ENCODE measurements at places on chromosomes 2 and 18.

DNA sequence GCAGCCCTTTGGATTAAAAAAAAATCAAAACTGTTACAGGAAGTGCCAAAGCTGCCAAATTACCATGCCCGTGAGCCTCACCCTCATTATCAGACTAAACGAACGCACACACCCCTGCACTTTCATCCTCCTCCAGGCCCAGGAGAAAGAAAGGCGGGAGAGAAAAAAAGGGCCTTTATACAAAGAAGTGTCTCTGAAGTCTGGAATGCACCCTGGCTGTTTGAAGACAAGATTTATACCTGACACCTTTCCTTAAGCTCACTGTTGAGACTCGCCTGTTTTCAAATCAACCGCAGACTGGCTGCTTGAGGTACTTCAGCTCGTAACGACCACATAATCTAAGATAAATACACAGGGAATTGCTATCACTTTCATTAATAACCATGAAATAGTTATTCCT lies 31.0 kb downstream of the EDAR start:
- no peak for DNase-seq

DNA sequence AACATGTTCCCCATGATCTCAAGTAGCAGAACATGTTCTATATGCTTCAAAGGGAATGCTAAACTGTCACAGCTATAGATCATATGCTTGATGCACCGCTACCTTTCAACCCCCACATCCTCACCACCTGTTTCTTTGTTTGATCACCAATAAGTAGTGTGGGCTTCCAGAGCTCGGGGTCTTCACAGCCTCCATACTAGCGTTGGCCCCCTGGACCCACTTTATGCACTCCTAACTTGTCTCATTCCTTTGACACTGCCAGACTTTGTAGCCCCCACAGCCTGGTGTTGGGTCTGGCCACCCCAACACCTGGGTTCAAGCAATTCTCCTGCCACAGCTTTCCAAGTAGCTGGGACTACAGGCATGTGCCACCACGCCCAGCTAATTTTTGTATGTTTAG lies 11.6 kb upstream of the RBM44 start:
- DNase-seq: no peak

GRCh38 chr2:19988600-19988999 lies 1.3 kb downstream of the WDR35 start:
- DNase-seq: no peak

DNA sequence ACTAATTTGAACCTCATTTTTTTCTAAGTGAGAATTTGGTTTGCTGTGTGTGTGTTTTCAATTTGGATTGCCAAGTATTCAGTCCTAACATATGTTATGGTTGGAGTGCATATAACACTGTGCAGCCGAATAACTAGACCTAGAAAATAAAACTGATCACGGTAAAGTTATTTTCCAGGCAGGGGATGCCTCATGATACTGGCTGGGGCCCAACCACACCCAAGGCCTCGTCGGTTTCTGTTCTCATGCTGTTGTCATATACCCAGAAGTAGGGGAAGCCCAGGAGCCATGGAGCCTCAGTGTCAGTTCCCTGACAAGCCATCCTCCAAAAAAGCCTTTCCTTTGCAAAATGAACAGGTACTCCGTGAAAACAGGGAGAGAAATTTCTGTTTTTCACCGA lies 160.2 kb downstream of the GBX2 start:
- DNase-seq: no peak

GRCh38 chr2:110888411-110888810 lies 156.0 kb downstream of the ACOXL start:
- DNase-seq: no peak

DNA sequence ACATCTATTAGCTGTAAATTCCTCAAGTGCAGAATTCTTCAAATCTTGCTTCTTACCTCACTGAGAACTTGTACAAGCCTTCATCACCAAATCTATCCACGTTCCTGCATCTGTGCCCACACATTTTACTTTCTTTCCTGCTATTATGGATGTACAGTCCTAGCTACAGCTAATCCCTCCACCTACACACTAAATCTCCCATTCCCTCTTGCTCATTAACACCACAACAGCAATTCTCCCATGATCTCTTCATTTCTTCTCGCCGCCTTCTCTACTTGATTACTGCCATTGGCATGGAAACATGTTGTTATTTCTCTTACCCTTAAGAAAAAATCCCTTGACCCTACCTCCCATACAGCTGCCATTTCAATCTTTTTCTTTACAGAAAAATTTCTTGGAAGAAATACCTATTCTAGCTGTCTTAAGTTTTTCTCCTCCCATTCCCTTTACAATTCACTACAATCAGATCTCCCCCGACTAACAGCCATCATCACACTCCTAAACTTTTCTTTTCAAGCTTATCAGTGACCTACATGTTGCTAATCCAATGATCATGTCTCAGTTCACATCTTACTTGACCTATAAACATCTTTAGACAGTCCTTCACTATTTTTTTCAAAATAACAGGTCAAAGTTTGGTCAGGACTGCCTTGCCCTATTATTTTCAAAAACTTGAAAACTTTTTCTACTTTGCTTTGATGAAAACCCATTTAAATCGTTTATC lies 41.0 kb downstream of the ROCK2 start:
- DNase-seq: no peak

GRCh38 chr18:25962176-25962575 lies 128.2 kb downstream of the SS18 start:
- DNase-seq: no peak

GRCh38 chr2:203585516-203585915 lies 50.4 kb upstream of the RAPH1 start:
- no peak for DNase-seq

DNA sequence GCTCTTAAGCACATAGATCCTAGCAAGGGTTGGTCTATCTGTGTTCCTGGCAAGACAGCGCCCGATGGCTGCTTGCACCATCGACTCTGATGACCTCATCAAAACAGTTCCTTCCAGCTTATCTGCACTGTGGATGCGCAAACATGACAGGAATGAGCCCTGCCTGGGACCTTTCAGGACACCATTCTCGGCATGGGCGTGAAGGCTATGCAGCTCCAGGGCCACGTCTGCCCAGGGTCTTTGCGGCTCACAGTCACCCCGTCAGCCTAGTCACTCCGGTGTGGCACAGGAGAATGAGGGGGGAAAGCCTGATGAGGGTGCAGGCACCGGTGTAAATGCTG lies 147.8 kb upstream of the TWIST2 start:
- no peak for DNase-seq

- DNase-seq: peak; percentile 56
These were observed 67.5 kb downstream of the TANC1 start for GRCh38 chr2:159035790-159036411.

- no peak for DNase-seq
These were observed 57.1 kb downstream of the SNORC start for GRCh38 chr2:232927032-232927792.

GRCh38 chr2:3651691-3652648 lies 6.0 kb upstream of the ALLC start:
- no peak for DNase-seq

- DNase-seq: no peak
These were observed 35.1 kb downstream of the SLC30A6 start for GRCh38 chr2:32200814-32201213.

DNA sequence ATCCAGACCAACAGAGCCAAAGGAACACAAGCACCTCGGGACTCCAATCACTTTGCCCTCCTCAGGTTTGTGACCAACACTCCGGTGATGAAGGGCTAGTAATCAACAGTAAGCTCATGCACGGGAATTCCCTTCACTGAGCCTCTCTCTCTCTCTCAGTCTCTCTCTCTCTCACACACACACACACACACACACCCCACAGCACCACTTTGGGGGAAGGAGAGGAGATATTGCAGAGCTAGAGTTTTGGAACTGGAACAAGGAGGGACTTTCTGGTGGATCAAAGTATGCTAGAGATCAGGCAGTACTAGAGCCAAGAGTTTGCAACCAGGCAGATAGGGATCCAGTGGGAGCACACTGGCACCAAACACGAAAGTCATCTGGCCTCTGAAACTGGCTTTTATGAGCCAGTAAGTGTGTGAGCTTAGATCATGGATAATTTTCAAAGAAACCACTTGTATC lies 98.7 kb downstream of the ANKRD44 start:
- DNase-seq: no peak

GRCh38 chr2:23745726-23746105 lies 181.2 kb downstream of the ATAD2B start:
- DNase-seq: peak; percentile 36

GRCh38 chr2:186648130-186648529 lies 45.7 kb upstream of the FAM171B start:
- DNase-seq: no peak

GRCh38 chr2:232523682-232524597 lies 2.0 kb upstream of the CHRND start:
- peak; percentile 22 for DNase-seq

- DNase-seq: peak; percentile 24
These were observed 554.6 kb downstream of the DSC3 start for GRCh38 chr18:30487962-30488361.

DNA sequence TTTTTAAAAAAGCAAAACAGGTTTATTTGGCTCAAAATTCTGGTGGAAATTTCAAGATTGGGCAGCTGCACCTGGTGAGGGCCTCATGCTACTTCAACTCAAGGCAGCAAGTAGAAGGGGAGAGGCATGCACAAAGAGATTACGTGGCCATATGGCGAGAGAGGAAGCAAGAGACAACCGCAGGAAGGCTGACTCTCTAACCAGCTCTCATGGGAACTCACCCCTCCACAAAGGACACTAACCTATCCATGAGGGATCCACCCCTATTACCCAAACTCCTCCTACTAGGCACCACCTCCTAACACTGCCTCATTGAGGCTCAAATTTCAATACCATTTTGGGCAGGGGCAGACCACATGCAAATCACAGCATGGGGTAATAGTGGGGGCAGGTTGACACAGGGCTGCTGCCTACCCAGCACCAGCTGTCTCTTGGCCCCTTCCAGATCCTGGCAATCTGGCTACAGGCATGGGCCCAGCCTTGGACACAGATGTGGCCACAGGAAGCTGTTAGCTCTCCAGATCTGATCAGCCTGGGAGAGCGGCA lies 2.0 kb upstream of the CAPN10 start:
- DNase-seq: peak; percentile 35

DNA sequence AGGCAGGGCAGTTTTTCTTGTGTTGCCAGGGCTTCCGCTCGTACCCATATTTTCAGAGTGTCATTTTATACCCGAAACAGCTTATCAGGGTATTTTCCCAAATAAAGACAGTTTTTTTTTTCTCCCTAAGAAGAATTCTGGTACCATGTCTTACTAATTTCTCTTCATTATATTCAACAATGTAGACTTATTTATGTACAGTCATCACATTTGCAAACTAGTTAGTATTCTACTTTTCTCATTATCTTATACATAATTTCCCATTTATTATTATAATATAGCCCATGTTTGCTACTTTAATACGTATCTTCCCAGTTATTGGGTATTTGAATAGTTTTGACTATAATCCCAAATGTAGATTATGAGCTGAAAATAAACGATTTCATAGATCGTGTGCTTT lies 36.5 kb upstream of the PAIP2B start:
- no peak for DNase-seq

- no peak for DNase-seq
These were observed 574.3 kb upstream of the NXPH2 start for GRCh38 chr2:139354518-139354917.

DNA sequence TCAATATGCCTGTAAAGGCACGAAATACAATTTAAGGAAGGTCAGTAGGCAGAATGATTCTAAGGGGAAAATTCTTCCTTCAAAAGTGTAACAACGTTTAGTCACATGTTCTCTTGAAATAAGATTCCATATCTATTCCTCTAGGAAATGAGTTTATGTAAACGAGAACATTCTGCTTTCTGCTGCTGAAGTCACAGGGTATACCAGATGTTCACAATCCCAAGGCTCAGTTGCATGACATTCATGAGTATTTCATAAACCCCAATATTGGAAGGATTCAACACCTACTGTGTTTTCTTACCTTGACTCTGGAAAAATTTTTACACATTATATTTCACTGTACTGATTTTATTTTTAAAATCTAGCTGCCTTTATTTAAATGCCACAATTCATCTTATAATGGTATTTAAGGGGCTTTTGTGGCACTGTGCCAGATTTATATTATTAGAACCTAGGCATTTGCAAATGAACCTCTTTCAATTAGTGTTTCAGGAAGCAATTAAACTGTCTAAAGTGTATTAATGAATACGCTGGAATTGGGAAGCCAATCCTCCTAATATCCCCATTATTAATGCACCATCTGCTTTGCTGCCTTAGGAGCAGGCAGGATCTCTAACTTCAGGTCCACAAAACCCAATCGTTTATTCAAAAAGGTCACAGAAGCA lies 542.6 kb upstream of the KLHL29 start:
- DNase-seq: no peak

Data from fibroblast of skin of right quadriceps (primary cell).